ENCODE measurements at places on chromosomes 6 and 20.

GRCh38 chr6:6251555-6252280, 68.7 kb downstream of the F13A1 start:
- DNase-seq: no peak

GRCh38 chr6:130708338-130708737, 118.9 kb upstream of the SMLR1 start:
- DNase-seq: peak; percentile 77

- DNase-seq: no peak
Observed at GRCh38 chr6:73955800-73956199, 259.8 kb downstream of the CD109 start.

DNA sequence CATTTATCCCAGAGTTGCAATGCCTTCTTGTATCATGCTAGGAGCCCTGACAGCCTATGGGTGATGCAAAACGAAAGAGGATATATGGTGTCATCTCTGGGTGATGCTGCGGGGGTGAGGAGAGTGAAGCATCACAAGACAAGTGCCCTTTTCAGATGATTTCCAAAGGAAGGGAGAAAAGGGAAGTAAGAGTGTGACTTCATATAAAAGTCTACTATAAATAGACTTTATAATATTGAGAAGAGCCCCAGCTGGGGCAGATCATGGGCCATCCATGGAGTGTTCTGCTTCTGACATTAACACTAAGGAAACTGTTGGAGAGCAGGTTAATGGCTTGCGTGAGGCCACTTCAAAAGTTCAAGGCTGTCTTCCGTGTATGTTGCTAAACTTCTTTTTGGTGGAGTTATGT, 4.4 kb downstream of the CD83 start:
- DNase-seq: no peak

- no peak for DNase-seq
Observed at GRCh38 chr6:146422789-146423375, 120.8 kb upstream of the RAB32 start.

GRCh38 chr6:33954453-33954852, 150.7 kb upstream of the MLN start:
- DNase-seq: no peak

DNA sequence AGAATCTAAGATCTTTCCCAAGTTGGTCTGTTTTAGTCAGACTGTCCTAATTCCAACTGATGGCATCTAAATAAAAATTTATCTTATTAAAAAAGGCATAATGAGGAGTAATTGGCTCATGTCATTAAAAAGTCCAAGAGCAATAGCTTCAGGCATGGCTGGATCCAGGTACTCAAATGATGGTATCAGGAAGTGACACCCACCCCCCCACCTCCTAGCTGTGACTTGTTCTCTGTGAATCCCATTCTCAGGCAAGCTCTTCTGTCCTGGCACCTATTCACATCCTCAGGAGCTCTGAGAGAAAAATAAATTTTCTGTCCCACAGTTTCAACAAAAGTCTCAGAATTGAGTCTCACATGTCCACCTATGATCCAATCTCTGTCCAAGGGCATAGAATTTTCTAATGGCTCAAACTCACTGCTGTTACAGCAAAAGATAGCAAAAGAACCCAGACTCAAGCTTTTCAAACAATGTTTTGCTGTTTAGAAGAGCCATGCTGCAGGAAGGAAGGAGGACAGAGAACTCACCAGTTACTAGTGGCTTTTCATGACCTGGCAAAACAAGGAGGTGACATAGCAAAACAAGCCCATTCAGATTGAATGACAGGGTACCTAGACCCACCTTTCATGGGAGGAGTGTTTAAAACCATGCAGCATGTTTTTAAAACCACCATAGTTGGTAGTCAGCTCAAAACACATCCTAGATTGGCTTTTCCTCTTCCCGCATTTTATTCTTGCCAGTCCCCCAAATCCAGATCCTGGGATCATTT, 496.1 kb downstream of the PREX1 start:
- no peak for DNase-seq

DNA sequence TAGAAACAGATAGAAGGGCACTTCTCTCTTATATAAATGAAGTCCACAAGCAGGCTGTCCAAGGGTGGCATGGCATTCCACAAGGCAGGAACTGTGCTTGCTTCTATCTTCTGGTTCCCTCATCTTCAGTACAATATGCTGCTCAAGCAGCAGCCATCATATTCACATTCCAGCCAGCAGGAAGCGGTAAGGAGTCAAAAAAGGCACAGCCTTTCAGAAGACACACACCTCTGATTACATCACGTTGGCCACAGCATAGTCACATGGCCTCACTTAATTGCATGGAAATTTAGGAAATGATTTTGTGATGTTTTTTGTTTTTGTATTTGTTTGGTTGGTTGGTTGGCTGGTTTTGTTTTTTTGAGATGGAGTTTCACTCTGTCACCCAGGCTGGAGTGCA, 19.0 kb downstream of the REM1 start:
- peak; percentile 52 for DNase-seq

- DNase-seq: no peak
Observed at GRCh38 chr6:157769776-157770426, 53.1 kb upstream of the SNX9 start.

GRCh38 chr20:13392391-13392790, 171.3 kb downstream of the ISM1 start:
- no peak for DNase-seq

DNA sequence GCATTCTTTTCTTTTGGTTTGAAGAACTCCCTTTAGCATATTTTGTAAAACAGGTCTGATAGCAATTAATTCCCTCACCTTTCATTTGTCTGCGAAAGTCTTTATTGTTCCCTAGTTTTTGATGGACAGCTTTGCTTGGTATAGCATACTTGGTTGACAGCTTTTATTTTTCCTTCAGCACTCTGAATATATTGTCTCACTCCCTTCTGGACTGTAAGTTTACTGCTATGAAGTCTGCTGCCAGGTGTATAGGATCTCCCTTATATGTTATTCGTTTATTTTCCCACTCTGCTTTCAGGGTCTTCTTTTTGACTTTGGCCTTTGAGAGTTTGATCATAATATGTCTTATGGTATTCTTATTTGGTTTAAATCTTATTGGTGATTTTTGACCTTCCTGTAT, 47.7 kb upstream of the SNAP91 start:
- DNase-seq: no peak

- peak; percentile 94 for DNase-seq
Observed at GRCh38 chr6:130602151-130602770, 224.9 kb upstream of the SMLR1 start.

DNA sequence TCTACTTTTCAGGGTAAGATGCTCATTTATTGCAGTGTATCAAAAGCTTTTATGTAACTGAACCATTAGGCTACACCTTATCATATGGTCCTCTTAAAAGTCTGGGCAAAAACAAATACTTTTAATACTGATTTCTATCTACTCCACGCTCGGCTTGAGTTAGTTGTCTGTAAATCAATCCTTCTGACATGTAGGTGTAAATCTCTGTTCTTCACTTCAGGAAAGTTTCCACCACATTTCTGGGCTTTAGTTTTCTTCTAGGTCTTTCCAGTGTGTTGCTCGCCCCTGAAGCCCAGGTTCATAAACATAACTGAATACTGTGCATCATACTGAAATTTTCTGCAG, 89.2 kb upstream of the RNF217 start:
- DNase-seq: no peak

DNA sequence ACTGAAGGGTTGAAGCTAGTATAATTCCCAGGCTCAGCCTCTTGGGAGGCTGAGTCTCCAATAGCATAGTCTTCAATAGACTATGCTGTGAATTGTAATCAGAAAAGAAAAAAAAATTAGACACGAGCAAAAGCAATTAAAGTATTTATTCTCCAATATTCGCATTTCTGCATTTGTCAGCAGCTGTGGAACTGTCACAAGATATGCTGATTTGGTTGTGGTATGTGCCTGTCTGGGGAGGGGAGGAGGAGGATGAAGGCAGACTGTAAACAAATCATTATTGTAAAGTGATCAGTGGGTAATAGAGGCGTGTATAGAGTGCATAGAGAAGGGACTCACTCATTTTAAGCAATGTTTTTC, 10.1 kb upstream of the BICRAL start:
- no peak for DNase-seq

DNA sequence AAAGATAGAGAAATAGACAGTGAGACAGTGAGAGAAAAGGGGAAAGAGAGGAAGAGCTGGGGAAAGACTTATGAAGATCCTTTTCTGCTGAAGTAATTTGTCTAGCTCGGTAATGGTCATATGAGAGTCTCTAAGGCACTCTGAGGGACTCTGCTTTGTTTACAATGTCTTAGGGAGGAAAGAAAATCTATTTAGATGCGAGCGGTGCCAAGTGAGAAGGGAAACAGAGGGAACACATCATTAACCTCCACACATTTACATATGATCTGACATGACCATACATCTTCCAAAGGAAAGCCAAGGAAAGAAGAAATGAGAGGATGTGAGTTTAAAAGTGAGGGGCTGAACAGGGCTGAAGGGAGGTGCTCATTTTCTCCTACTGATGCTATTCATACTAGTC, 862.3 kb upstream of the CITED2 start:
- no peak for DNase-seq

- no peak for DNase-seq
Observed at GRCh38 chr6:15826814-15827318, 164.0 kb upstream of the DTNBP1 start.

DNA sequence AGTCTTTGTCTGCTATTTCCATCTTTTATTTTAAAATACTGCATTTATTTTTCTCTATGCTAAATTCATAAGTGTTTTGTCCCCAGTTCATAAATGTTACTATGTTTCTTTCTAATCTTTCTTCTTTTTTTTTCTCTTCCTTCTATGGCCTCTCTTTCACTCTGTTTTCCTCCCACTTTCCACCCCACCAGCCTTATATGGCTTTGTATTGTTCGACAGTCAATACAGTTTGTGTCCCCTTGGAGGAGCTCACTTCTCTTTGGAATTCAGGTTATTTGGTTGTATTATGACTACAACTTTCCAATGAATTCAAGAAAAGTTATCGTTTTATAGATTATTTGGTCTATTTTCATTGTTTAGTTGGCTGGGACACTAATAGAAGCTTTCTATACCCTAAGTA, 393.5 kb downstream of the NKAIN2 start:
- no peak for DNase-seq

Measured in mesenchymal stem cell (in vitro differentiated cells and primary cell).